Activated naive CD4-positive, alpha-beta T cell (primary cell): ENCODE measurements at places on chromosomes 3 and 15.

GRCh38 chr3:194084284-194084683, 51.7 kb upstream of the HES1 start:
- DNase-seq, result no peak

DNA sequence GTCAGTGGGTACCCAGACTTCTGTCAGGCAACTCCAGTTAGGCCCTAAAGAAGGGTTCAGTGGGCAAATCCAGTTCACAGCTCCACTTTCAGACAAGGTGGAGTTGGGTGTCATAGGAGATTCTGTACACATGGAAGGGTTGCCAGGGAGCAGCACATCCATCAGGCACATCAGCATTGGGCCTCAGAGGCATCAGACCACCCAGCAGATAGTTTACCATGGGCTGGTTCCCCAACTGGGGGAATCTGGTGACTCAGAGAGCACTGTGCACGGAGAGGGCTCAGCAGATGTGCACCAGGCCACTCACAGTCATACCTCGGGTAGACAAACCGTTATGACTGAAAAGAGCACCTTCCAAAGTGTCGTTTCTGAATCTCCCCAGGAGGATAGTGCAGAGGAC, 27.2 kb downstream of the SYNM start:
- no peak for DNase-seq

- DNase-seq, result no peak
Observed at GRCh38 chr3:132659000-132659364, 627 bp downstream of the ACAD11 start.

DNA sequence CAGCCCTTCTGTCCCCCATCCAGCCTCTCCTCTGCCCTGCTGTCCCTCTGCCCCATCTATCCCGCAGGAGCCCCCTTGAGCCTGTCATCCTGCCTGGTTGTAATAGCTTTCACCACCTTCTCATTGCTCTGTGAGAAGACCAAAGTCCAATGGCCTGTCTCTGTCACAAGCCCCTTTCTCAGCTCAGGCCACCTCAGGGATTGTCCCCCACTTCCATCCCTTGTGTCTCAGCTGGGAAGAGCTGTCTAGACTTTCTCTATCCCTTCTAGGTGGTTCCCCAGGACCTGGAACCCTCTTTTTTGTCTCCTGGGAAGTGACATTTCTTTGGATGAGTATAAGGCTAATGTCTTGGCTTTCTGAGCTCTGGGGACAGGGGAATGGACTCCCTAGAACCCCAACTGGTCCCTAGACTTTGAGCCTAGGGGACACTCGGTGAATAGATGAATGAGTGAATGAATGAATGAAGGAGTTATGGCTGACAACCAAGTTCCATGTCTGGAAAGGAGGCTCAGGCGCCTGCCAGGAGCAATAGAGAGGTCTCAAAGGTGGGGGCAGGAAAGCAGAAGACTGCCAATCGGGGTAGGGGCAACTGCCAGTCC, 849 bp upstream of the PRKCD start:
- no peak for DNase-seq

GRCh38 chr15:59622289-59622688, 10.7 kb downstream of the GCNT3 start:
- DNase-seq, result no peak

DNA sequence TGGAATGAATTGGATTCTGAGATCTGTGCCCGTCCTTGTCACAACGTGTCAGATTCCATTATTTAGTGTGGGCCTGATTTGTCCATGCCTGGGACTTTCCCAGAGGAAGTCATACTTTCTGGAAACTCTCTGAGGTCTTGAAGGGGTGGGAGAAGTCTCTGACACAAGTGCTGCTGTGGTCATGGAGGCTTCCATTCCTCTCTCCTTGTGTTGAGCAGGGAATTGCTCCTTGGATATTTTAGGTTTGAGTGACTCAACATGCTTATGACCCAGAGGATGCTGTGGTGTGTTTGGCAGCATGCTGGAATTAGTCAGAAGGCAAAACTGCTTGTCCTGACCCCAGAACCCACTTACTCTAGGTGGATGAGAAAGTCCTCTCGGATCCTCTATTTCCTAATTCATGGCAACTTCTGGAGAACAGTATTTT, 132.1 kb downstream of the LPP start:
- no peak for DNase-seq

DNA sequence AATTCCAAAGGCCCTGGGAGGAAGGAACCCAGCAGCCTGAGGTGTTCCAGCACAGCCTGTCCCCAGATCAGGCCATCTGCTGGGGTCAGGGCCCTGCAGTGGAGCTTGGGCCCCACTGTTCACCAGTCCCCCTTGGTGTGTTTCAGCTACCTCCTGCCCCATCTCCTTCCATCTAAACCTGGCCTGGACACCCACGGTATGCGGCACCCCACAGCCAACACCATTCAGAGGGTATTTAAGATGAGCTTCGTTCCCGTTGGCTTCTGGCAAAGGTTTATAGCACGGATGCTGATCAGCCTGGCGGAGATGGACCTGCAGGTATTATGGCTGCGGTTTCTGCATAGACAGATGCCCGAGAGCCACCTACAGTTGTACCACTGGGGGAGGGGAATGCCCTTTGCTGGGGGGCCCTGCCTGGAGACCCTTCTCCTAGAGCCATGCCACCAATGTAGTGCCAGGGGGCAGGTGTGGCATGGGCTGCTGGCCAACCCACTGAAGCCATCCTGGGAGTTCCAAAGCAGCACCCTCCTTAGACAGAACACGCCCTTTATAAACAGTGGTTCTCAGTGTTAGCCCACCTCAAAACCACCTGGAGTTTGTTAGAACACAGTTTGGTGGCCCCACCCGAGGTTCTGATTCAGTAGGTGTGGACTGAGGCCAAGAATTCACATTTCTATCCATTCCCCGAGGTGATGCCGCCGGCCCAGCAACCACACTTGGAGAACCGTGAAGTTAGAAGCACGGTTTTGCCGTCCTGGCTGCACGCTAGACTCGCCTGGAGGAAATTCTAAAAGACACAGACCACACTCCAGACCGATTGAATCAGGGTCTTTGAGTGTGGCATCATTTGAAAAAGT, 126.9 kb downstream of the LRRK1 start:
- no peak for DNase-seq

- DNase-seq, result no peak
Observed at GRCh38 chr15:51577636-51578304, 44.8 kb downstream of the DMXL2 start.

- DNase-seq, result no peak
Observed at GRCh38 chr15:31296646-31297574, 29.7 kb upstream of the KLF13 start.

- no peak for DNase-seq
Observed at GRCh38 chr3:124094496-124094895, 102.6 kb upstream of the ROPN1 start.

DNA sequence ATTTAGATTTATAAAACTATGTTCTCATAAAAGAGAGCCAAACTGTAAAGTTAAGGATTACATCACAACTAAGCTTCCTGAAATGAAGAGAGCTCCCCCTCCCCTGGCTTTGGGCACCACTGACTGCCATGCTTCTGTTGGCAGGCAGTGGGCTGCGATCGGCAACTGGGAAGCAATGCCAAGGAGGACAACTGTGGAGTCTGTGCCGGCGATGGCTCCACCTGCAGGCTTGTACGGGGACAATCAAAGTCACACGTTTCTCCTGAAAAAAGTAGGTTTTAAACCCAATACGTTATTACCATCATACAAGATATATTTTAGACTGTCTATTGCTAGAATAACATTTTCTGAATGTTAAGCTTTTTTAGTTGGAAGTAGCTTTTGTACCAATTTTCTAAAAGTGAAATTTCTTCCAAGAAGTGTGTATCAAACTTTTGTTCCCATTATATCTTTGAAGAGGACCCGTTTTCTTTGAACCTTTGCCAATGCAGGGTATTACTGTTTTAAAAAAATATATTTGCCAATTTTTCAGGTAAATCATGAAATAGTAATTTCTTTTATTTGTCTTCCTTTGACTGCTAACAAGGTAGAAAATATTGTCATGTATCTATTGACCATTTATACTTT, 184.1 kb downstream of the ADAMTSL3 start:
- no peak for DNase-seq

- DNase-seq, result no peak
Observed at GRCh38 chr3:134060561-134061385, 31.0 kb upstream of the SLCO2A1 start.

- DNase-seq, result no peak
Observed at GRCh38 chr3:52002748-52003147, 7.1 kb upstream of the RPL29 start.

- no peak for DNase-seq
Observed at GRCh38 chr3:33277193-33277882, at the start of gene FBXL2. Gene FBXL2, plus strand, starts transcription at chr3:33277442. Its CDS starts 71 bp downstream, at chr3:33277513.

DNA sequence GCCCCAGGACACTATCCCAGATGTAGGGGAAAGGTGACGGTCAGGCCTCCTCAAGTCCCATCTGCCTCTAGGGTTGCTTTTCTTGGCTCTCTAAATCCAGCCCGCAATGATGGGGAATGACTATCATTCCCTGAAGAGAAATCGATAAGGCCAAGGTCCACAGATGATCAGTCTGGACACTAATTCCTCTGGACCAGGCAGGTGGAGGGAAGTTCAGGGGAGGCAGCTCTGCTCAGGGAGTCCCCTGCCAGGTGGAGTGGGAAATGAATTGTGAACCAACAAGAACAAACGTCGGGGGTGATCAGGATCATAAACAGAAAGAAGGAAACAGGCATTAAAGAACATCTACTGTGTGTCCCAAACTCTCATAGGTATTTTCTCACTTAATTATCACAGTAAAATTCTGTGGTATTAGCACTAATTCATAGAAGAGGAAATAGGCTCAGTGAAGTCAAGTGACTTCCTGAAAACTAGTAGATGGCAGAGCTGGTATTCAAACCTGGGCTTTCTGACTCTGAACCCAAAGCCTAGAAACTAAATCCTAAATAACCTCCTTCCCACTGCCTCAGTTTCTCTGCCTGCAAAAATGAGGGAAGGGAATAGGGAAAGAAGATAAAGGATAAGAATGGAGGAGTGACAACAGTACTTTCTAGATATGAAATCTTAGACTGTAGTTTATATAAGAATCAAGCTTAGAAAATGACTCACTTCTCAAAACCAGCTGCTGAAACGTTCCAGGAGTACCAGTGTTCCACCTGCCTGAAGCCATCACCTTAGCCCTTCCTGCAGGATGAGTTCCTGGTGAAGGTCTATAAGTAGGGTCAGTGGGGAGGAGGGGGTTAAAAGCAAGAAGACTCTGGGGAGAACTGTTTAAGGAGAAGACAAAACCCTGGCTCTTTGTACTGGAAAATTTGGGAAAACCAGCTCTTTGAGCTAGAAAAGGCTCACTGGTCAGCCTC, 7.5 kb downstream of the BMF start:
- no peak for DNase-seq

- DNase-seq, result no peak
Observed at GRCh38 chr3:186642014-186642413, 1.8 kb downstream of the FETUB start.

DNA sequence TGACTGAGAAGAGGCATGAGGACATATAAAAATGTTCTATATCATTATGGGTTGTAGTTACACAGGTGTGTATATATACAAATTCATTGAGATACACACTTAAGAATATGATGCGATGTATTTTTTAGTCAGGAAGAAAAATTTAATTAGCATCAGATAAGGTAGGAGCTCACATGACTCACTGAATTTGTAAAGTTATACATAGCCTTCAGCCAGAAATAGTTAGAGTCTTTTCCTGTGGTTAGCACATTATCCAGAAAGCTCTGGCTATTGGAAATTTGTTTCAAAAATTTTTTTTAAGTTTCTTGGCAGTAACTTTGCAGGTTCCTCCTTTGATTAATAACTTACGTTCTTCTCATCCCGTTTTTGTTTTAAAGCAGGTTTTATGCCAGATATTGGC, 88.6 kb downstream of the STT3B start:
- no peak for DNase-seq

DNA sequence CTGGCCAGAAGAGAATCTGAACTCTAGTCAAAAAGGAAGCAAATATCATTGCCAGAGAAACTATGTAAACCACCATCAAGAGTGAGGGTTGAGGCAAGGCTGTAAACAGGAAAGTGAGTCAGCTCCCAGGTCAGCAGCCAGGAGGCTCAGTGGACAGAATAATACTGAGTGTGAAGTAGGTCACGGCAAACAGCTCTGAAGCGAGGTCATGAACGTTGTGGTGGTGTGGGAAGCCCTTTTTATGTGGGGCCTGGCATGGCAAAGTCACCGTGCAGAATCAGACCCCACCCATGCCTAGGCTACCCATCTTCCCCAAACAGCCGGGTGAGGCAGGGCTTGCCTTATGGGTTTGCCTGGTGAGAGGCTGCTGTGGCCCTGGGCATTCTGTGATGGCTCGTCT, 43.9 kb downstream of the THBS1 start:
- DNase-seq, result no peak

- no peak for DNase-seq
Observed at GRCh38 chr3:11167590-11167989, 13.3 kb downstream of the HRH1 start.

GRCh38 chr3:65484964-65485363, 553.8 kb downstream of the MAGI1 start:
- DNase-seq, result no peak

- no peak for DNase-seq
Observed at GRCh38 chr3:134563601-134564000, 77.7 kb downstream of the CEP63 start.

DNA sequence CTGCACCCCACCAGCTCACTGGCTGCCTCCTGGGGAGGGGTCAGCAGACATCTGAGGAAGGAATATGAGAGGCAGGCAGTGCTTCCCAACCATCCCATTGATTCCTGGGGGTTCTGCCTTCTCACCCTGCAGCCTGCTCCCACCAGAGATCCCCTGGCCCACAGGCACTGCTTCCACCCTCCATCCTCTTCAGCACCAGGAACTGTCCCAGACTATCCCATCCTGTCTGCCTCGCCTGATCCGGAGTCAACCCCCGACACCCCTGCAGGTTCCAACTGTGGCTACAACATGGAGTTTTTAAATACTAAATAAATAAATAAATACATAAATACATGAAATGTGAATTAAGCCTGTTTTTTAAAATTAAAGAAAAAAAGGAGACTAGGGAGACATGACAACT, 43.6 kb downstream of the CACNA2D2 start:
- DNase-seq, result no peak

GRCh38 chr3:130601442-130601971, 84.5 kb downstream of the COL6A6 start:
- DNase-seq, result no peak

- no peak for DNase-seq
Observed at GRCh38 chr3:112375117-112375516, 42.2 kb downstream of the CD200 start.

- no peak for DNase-seq
Observed at GRCh38 chr15:80789796-80790195, 10.6 kb downstream of the CEMIP start.

DNA sequence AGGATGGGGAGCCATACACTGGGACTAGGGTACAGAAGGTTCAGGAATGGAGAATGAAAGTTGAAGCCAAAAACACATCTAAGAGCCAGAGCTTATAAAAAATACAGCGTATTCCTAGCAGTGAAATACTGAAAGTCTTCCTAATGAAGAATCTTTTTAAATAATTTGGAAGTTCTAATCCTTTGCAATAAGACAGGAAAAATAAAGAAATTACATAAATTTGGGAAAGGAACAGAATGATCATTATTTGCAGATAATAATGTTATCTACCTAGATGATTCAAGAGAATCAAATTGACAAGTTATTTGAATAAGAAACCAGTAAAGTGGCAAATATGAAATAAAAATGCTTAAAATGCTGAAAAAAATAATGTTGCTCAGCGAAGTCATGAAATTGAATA, 32.3 kb upstream of the NR2F2 start:
- no peak for DNase-seq

GRCh38 chr3:82137861-82138260, 376.4 kb upstream of the GBE1 start:
- DNase-seq, result no peak
